SIG-M5 (cell line): ENCODE measurements at places on chromosomes 5 and 9.

- no peak for DNase-seq
Observed at GRCh38 chr9:3585606-3586005, 59.8 kb upstream of the RFX3 start.

- DNase-seq: no peak
Observed at GRCh38 chr5:160511280-160511929, 89.8 kb downstream of the PTTG1 start.

GRCh38 chr5:149627070-149627469 lies 45.8 kb downstream of the ARHGEF37 start:
- DNase-seq: no peak

DNA sequence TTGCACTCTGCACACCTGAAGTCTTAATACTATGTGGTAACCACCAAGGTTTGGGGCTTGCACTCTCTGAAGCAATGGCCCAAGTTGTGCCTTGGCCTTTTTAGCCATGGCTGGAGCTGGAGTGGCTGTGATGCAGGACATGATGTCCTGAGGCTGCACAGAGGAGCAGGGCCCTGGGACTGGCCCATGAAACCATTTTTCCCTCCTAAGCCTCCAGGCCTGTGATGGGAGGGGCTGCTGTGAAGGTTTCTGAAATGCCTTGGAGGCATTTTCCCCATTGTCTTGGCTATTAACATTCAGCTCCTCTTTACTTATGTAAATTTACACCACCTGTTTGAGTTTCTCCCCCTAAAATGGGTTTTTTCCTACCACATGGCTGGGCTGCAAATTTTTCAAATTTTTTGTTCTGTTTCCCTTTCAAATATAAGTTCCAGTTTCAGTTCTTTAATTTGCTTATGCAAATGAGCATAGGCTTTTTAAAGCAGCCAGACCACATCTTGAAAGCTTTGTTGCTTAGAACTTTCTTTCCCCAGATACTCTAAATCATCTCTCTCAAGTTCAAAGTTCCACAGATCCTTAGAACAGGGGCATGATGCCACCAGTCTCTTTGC lies 237.4 kb upstream of the DMAC1 start:
- DNase-seq: no peak

DNA sequence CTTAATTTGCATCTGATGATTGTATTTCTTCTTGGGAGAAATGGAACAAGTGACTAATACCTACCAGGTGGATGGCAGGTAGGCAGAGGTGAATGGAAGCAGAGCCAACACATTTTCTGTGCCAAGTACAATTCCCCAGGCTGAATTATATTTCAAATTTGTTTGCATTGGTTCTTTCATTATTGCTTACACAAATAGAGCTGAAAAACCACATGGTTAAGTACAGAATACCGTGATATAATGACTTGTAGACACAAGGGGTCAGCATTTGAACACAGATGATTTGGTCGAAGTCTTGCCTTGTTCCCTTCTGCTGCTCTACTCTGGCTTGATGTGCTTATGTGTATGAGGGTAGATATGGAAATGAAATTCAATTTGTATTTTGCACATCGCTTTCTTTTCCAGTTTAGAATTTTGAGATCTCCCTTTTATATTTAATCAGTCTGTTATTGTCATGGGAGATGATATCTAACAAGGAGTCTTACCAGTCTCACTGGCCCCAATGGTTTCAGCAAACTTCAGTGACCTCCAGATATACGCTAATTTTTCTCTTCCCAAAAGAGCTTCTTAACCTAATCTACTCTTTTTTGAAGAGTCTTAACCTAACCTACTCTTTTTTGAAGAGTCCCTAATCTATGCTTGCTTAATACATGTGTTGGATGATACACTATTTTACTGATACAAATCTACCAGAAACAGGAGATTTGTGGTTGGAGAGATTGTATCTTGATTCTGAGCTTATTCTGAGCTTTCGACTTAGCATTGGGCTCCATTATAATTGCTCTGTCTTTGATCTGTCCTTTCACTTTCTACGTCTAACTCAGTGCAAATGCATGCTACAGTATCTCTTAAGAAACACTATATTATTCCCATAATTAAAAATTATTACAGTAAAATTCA lies 88.1 kb downstream of the PCSK1 start:
- DNase-seq: no peak

DNA sequence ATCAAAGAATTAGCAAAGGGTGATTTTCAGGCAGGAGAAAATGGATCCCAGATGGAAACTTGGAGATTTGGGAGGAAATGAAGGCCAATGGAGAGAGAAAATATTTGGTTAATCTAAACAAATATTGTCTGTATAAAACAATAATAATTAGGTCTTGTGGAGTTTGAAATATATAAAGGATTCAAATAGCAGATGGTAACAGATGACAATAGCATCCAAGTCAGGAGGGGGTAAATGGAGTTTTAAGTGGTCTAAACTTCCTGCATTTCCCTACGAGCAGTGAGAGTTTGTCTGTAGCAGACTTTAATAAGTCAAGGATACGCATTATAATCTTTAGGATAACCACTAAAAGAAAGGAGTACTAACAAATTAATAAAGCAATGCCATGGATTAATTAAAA lies 49.0 kb upstream of the GGTA1 start:
- DNase-seq: no peak

DNA sequence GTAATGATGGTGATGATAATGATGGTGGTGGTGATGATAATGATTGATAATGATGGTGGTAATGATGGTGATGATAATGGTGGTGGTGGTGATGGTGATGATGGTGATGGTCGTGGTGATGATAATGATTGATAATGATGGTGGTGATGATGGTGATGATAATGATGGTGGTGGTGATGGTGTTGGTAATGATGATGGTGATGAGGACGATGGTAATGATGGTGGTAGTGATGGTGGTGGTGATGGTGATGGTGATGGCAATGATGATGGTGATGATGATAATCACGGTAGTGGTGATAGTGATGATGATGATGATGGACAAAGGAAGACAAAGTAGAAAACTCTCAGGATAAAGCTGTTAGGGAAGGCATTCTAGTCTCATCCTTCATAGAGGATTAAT lies 310.5 kb downstream of the MSX2 start:
- no peak for DNase-seq

GRCh38 chr5:107564931-107565372 lies 105.8 kb downstream of the EFNA5 start:
- no peak for DNase-seq

- no peak for DNase-seq
Observed at GRCh38 chr5:66989781-66990180, 206.8 kb downstream of the CD180 start.

GRCh38 chr5:42927730-42928129 lies 112.4 kb downstream of the ANXA2R start:
- DNase-seq: no peak

DNA sequence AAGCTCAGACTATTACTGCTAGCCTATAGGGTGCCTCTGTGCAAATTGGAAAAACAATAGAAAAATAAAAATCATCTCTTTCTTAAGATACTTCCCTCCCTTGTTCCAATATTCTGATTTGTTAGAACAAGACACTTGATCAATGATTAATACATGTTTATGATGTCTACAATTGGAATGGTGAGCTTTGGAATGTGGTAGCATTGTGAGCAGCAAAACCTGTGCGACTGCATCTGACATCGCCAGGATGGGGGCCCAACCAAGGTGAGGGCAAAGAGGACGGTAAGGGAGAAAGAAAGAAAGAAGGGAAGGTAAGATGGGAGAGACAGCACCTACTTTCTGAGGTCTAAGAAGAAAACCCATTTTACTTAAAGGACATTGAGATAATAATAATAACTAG lies 183.0 kb upstream of the TRIM32 start:
- DNase-seq: no peak

DNA sequence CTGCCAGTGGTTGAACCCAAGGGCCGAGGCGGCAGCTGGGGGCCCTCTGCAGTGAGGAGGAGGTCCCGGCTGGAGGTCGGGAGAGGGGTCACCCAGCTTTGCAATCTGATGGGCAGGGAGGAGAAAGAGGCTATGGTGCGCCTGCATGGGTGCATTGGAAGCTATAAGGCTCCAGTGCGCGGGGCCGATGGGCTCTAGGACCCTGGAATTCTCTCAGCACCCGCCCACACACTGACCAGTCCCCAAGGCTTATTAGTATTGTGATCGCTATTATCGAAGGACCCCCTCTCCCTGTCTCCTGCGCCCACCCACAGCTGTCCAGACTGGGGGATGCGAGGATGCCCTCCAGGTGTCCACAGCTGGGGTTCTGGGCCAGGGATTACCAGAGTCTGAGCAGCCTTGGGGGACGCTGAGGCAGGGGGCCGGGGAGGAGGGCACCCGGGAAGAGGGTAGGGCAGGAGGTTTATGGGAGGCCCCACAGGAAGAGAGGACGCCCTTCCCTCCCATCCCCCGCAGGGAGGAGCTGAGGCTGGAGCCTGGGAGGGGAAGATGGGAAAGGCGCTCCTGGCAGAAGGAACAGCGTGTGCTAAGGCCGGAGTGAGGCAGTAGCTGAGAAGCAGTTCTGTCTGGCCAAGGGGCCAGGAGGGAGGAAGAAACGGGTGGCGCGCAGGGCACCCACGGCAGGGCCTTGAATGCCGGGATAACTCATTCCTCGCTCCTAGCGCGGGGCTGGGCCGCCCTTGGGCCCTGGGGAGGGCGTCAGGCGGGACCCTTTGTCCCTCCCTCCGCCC lies 24.2 kb downstream of the C9orf50 start:
- DNase-seq: no peak

DNA sequence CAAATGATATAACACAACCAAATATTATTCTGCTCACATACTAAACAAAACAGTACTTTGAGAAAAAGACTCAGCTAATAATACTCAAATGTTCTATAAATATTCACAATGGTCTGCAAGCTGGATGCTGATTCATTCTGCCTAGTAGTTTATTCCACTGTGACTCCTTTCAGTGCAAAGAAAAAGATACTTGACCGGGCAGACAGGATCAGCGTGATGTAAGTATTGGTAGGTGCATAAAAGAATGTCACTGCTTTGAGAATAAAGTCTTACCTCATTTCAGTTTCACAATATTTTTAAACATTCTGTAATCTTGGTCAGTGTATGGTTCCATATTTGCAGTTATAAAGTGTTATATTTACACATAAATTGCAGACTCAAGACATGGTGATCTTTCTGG lies 223.0 kb upstream of the NUDT12 start:
- DNase-seq: no peak

DNA sequence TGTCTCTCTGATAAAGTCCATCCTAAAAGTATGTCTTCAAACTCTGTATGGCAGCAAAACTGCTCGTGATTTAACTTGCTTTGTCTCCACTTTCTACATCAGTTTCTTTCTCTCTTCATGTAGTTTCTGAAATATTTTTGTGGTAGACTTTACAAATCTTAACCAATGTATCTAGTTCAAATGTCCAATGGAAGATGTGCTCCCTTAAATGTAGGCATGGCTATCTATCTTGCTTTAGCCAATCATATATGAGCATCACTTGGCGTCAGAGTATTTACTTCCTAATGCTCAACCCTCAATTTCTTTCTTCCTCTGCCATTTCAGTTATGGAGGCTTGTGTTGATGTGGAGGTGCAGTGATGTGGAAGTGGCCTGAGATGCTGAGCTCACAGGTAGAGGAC lies 206.1 kb upstream of the ZNF608 start:
- DNase-seq: no peak

DNA sequence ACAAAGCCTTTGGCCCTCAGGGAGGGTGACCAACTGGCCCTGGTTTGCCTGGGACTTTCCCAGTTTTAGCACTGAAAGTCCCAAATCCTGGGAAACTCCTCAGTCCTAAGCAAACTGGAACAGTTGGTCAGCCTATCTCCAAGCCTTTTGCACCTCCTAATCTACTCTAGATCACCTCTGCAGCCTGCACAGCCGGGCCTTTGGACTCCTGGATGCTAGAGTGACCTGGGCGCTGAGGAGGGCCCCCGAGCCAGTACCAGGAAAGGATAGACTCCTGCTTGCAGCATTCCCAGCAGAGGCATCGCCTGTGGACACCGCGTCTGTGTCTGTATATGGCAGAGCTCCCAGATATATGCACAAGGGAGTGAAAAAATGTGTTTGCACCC lies 15.1 kb downstream of the IRF1 start:
- no peak for DNase-seq

GRCh38 chr9:83474631-83475030 lies 63.6 kb downstream of the FRMD3 start:
- DNase-seq: no peak

GRCh38 chr5:125151150-125151900 lies 404.9 kb upstream of the ZNF608 start:
- no peak for DNase-seq

DNA sequence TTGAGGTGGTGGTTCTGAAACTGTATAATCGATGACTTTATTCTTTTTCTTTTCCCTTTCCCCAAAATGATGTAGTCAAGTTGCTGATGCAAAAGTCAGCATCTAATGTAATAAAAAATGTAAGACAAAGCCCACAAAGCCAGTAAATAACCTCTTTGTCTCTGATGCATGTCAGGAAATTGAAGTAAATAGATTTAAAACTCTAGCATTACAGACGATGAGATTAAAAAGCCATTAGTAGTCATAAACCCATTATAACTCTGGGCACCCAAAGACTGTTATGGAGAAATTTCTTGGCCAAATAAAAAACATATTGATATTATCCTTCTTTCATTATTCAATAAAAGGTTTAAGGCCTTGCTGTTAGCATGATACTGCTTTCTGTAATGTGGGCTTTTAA lies 548.7 kb downstream of the TUSC1 start:
- DNase-seq: no peak

GRCh38 chr5:93601071-93601801 lies 18.2 kb downstream of the NR2F1 start:
- DNase-seq: no peak

GRCh38 chr9:126165755-126166154 lies 160.9 kb upstream of the MVB12B start:
- DNase-seq: no peak

DNA sequence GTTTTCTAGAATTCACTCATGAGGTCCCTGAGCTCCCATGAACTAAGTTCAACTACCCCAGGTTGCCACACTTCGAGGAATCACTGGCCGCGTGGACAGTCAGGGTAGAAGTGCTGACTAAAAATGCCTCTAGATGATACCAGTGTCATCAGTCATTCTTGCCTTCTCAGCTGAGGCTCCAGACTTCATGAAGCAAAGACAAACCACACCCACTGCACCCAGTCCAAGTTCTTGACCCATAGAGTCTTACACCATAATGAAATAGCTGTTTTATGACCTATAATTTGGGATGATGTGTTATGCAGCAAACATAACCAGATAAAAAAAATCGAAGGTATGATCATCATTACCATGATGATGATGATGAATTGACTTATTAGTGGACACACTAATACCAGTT lies 632.9 kb upstream of the TLE4 start:
- no peak for DNase-seq

- no peak for DNase-seq
Observed at GRCh38 chr5:140565780-140566095, 1.1 kb downstream of the SLC35A4 start.

DNA sequence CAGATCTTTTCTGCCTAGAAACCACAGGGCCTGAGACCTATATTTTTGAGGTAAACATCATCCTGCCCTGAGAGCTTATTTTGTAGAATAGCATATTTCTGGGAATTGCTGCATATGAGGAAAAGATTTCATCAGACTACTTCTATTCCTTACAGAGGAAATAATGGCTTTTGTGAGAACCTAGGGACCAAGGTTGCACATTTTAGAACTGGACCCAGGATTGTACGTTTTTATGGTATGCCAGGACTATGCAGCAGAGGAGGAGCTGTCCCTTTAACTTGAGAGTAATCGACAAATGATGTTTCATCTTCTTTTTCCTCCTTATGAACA lies 2.2 kb upstream of the ALDH1A1 start:
- DNase-seq: no peak

- DNase-seq: no peak
Observed at GRCh38 chr5:33734537-33734936, 157.3 kb downstream of the ADAMTS12 start.

GRCh38 chr5:104096451-104096850 lies 533.9 kb upstream of the NUDT12 start:
- DNase-seq: no peak

- no peak for DNase-seq
Observed at GRCh38 chr9:83061990-83062650, 822 bp downstream of the RASEF start.
